ENCODE measurements at places on chromosomes 5 and 9.

- no peak for DNase-seq
Measured at GRCh38 chr9:69046723-69047122, 11.2 kb downstream of the FXN start.

DNA sequence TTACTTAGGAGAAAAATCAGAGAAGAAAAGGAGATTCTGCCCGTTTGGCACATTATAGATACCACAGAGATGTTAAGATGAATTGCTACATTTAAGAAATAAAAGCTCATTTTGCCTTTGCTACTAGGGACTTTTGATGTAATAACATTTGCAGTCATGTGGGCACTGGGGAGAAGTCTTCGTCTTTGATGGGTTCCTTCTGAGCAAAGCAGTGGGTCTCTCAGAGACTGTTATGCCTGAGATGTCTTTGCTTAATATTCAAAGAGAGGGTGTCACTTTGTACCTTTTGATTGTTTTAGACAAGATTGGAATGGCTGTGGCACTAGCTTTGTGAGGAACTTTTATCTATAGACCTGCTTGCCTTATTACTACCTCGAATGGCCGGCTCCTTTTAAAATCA lies 25.0 kb downstream of the SLC25A25 start:
- DNase-seq, result no peak

DNA sequence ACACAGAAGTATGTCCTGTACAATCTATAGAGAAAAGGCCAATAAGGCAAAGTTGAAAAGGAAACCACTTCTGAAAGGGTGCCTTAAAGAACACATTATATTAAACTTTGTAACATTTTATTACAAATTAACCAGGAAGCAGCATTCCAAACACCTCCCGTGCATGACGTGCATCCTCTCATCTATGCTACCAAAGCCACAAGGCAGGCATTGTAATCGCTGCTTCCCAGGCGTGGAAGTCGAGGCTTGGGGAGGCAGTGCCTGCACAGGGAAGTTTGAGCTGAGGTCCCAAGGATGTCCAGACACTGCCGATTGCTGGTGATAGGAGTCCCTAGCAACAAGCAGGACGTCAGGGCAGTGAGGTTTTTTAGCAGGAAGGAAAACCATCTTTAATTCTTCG lies 44.3 kb upstream of the BARHL1 start:
- DNase-seq, result no peak

GRCh38 chr5:83653669-83654068 lies 67.0 kb downstream of the HAPLN1 start:
- DNase-seq, result no peak
